ENCODE measurements at places on chromosomes 16 and 17. TPM values are rescaled to one million over a fixed set of nuclear protein-coding genes. Genes with fewer than 3 reads are reported as not detected.

The PLA2G10 gene
- not detected for total RNA-seq

DNA sequence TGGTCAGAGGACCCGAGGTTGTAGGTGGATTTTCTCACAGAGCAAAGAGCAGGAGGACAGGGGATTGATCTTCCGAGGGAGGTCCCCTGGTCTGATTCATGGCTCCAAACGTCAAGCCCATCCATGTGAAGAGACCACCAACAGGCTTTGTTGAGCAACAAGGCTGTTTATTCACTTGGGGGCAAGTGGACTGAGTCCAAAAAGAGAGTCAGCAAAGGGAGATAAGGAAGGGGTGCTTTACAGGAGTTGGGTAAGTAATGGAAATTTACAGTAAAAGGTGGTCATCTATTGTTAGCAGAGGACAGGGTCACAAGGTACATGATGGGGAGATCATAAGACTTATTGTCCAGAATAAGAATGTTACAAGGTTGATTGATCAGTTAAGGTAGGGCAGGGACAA lies 2285.8 kb downstream of the TP53TG3F start:
- no peaks in the 10 kb centered on the region for H3K36me3 ChIP-seq
- no peak overlapping the region for H3K27ac ChIP-seq

GRCh38 chr17:65489413-65490155 lies 71.9 kb downstream of the AXIN2 start:
- H3K4me1 ChIP-seq = no peaks in the 10 kb centered on the region
- H3K36me3 ChIP-seq = no peaks in the 10 kb centered on the region

DNA sequence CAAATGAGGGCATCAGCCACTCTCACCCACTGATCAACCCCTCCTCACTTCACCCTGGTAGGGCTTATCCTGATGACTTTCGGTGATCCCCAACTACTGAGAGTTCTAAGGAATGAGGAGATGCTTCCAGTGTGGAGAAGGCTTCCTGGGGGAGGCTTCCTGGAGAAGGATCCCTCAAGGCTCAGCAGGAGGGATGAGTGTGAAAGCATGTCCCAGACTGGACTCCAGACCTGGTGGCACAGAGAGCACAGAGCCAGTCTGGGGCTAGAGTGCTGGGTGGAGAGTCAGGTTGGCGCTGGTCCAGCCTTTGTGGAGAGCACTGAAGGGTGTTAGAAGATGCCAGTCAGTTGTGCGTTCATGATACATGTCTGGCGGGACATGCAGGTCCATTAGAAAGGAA lies 53.7 kb downstream of the PLD6 start:
- H3K4me3 ChIP-seq = no peak overlapping the region
- peaks cover 58% of the 10 kb centered on the region for H3K36me3 ChIP-seq
- no peaks in the 10 kb centered on the region for H3K27me3 ChIP-seq
- no peak overlapping the region for H3K27ac ChIP-seq
- no peak for DNase-seq

DNA sequence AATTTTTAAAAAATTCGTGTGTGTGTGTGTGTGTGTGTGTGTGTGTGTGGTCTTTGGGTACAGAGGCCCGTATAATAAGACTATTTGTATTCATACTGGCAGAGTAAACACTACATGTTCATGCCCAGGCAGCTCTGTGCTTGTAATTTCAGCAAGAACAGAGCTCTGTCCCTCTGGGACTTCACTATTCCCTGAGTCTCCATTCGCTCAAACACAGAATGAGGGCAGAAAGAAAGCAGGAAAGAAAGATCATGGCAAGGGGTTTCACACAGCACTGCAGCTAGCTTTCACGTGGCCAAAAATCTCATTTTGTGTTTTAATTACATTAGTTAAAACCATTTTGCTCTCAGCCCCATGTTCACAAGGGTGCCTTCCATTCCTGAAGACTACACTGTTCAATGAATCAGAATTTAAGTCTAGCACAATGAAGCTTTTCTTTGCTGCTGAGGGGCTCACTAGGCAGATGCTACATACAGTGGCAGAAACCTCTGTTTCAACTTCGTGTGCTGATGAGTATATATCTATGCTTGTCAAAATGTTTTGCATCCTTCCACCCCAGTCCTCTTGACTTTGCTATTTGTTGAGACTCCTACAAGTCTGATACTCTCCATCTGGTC lies 198.4 kb upstream of the C17orf78 start:
- no peak overlapping the region for H3K27ac ChIP-seq
- H3K4me3 ChIP-seq = no peak overlapping the region
- H3K4me1 ChIP-seq = no peaks in the 10 kb centered on the region

GRCh38 chr17:75036643-75037268 lies 10.0 kb downstream of the ATP5PD start:
- peaks cover 35% of the 10 kb centered on the region for H3K36me3 ChIP-seq
- peak overlapping the region; percentile 37 for H3K4me3 ChIP-seq
- H3K4me1 ChIP-seq = peaks cover 57% of the 10 kb centered on the region
- peak; percentile 99 for DNase-seq
- H3K27ac ChIP-seq = peak overlapping the region; percentile 64

DNA sequence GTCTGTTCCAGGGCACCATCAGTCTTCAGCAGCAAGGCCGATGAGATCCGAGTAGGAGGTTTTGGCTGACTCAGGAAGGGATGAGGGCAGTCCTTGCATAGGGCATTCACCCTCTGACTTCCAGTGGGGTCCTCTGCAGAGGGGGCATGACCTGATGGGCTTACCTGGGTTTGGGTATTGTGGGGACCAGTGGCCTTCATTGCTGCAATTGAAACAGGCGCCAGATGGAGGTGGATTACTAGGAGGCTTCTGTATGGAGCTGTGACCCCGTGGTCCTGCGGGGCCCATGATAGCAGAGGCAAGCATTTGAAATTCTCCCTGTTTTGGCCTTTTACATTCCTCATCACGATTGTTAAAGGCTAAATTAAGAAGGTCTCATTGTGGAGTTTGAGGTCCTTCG lies 2448.7 kb downstream of the TP53TG3F start:
- H3K4me3 ChIP-seq = no peak overlapping the region
- no peak overlapping the region for H3K27ac ChIP-seq
- H3K27me3 ChIP-seq = no peaks in the 10 kb centered on the region
- no peaks in the 10 kb centered on the region for H3K36me3 ChIP-seq
- H3K4me1 ChIP-seq = no peaks in the 10 kb centered on the region
- no peak for DNase-seq

DNA sequence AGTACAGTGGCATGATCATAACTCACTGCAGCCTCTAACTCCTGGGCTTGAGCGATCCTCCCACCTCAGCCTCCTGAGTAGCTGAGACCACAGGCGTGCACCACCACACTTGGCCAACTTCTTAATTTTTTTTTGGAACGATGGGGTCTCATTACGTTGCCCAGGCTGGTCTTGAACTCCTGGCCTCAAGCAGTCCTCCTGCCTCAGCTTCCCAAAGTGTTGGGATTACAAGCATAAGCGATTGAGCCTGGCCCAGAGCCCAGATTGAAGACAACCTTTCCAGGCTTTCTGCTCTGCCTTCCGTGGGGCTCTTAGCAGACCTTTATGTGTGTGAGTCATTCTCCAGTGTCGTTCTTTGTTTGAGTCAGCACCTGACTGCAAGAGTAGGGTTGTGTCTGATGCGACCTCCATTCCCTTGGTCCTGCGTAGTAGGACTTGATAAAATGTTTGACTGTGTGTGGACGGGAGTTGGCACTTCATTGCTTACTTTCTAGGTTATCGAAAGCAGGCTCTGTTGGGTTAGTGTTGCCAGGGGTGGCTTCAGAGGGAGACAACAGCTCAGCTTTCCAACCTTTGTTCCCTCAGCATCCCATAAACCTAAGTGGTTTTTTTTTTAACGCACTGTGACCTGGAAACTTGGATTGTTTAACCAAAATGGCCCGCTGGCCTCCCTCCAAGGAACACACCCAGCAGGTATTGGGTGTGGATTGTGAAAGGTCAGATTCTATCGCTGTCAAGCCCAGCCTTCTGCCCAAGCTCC lies 26.4 kb downstream of the EEF2K start:
- no peak overlapping the region for H3K4me3 ChIP-seq
- no peaks in the 10 kb centered on the region for H3K4me1 ChIP-seq
- no peaks in the 10 kb centered on the region for H3K36me3 ChIP-seq
- H3K27me3 ChIP-seq = no peaks in the 10 kb centered on the region
- no peak for DNase-seq

GRCh38 chr16:57601801-57602478 lies 26.5 kb upstream of the ADGRG1 start:
- H3K27ac ChIP-seq = peak overlapping the region; percentile 30
- no peaks in the 10 kb centered on the region for H3K27me3 ChIP-seq
- peak; percentile 77 for DNase-seq
- no peaks in the 10 kb centered on the region for H3K36me3 ChIP-seq
- no peak overlapping the region for H3K4me3 ChIP-seq
- peaks cover 43% of the 10 kb centered on the region for H3K4me1 ChIP-seq

DNA sequence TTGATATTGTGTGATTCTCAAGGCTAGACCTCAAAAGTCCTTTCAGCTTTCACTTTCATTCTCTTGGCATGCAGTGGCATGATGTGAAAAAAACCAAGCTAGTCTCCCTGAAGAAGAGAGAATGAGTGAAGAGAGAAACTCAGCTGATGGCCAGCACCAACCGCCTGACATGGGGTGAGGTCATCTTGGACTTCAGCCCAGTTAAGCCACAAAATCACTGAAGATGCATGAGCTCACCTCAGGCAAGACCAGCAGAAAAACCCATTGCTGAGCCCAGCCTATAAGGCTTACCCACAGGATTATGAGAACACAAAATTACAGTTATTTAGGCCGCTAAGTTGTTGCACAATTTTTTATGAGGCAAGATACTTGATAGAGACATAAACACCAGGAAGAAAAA lies 496.5 kb downstream of the TOX3 start:
- no peaks in the 10 kb centered on the region for H3K27me3 ChIP-seq
- H3K36me3 ChIP-seq = no peaks in the 10 kb centered on the region
- no peak overlapping the region for H3K27ac ChIP-seq
- H3K4me3 ChIP-seq = no peak overlapping the region
- no peak for DNase-seq
- no peaks in the 10 kb centered on the region for H3K4me1 ChIP-seq

GRCh38 chr16:61149709-61150108 lies 886.5 kb downstream of the CDH8 start:
- H3K36me3 ChIP-seq = no peaks in the 10 kb centered on the region
- DNase-seq = no peak
- H3K27ac ChIP-seq = no peak overlapping the region
- H3K27me3 ChIP-seq = no peaks in the 10 kb centered on the region
- no peak overlapping the region for H3K4me3 ChIP-seq
- H3K4me1 ChIP-seq = no peaks in the 10 kb centered on the region

All from CD4-positive, alpha-beta memory T cell (primary cell).